Posterior vena cava (tissue), 2 donors: ENCODE measurements at places on chromosomes 5 and 9. TPM values are rescaled to one million over a fixed set of nuclear protein-coding genes. Genes with fewer than 3 reads are reported as not detected.

DNA sequence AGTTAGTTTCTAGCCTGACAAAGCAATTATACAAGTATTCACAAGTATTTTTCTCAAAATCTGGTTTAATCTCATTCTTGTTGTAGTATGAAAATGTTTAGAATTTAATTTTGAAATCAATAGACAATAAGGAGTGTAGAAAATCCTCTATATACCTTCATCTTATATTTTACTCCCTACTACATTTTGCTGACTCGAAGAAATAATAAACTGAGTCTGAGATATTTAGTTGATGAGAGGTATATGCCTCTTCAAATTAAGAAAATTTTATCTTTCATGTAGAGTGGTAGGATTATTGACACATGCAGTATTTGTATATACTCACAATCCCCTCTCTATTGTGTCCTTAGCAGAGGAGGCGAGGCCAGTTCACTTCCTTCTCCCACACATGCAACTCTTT lies 477.7 kb downstream of the MAN2A1 start:
- no peak for DNase-seq

ACOT12 gene
- 0.14 TPM for total RNA-seq

GRCh38 chr9:124506931-124507879 lies at the start of gene NR5A1:
Gene NR5A1, minus strand, starts transcription at chr9:124507399. Its CDS starts 4,004 bp downstream, at chr9:124503395.
- DNase-seq = peak; percentile 72

- DNase-seq = no peak
Measured at GRCh38 chr5:56664025-56664424, 151.3 kb upstream of the MAP3K1 start.

DNA sequence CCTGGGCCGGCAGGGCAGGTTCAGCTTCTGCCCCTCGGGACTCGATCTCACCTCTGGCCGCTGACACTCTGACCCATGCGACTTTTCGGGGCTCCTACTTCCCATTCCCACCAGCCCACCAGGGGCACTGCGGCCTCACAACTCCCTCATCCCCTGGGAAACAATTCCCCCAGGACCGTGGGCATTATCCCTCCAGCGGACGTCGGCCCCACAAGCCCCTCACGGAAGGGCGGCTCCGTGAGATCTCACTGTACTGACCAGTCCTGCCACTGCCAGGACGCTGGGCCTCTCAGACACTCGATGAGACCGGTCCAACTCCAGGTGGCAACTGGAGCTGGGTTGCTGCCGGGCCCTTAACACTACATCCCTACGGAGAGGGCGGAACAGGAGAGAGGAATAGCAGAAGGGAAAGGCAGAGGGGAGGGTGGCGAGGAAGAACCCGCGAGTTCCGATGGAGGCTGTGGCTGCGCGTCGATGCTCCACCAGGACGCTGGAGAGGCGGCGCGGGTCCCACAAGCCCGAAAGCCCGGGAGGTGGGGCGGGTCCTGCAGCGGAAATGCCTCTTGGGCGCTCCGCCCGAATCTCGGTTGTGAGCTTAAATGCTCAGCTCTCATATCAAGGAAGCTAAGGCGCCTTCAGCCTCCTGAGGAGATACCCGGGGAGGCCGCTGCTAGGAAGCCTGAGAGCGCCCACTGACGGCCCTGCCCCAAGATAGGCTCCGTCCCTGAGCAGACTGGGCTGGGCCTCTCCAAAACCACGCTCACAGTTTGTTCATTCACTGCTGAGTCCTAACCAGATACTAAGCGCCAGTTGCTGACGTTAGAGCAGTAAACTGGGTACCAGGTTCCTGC lies 36.3 kb downstream of the VCP start:
- peak; percentile 83 for DNase-seq

TMEFF1 gene
- total RNA-seq = 1.5 TPM

DNA sequence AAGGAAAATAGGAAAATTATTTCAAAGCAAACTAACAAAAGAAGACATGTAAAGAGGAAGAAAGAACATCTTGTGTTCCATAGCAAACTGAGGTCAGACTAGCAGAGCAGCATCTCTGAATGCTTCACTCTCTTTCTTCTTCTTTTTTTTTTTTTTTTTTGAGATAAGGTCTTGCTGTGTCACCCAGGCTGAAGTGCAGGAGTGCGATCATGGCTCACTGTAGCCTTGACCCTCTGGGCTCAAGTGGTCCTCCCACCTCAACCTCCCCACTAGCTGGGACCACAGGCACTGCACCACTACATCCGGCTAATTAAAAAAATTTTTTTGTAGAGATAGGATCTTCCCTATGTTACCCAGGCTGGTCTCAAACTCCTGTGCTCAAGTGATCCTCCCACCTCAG lies 36.6 kb downstream of the MELK start:
- no peak for DNase-seq

FOXD4L6 gene
- total RNA-seq = not detected

GRCh38 chr5:11357928-11358327 lies 546.3 kb downstream of the CTNND2 start:
- DNase-seq = no peak

GRCh38 chr5:173567548-173567947 lies 48.9 kb downstream of the BOD1 start:
- no peak for DNase-seq

DNA sequence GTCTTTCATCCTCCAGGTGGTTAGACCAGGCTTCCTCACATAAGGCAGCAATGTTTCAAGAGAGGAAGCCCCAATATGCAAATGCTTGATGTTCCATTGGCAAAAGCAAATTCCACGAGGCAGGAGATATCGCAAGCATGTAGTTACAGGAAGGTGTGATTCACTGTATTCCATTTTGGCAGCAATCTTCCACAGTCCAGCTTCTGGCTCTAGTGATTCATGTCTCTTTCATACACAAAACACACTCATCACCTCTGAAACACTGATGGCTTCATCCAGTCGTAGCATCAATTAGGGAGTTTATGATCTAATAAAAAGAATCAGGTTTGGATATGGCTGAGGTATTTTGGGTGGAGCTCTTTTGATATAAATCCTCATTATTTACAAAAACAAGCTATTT lies 552.2 kb upstream of the RIOK2 start:
- DNase-seq = no peak
